ENCODE measurements at places on chromosomes 3 and 15. TPM values are rescaled to one million over a fixed set of nuclear protein-coding genes. Genes with fewer than 3 reads are reported as not detected.

GRCh38 chr3:192246847-192247559 is 480.3 kb downstream of the FGF12 start:
- DNase-seq, result no peak

- DNase-seq, result no peak
Measured at GRCh38 chr15:95626501-95627361, 703.8 kb upstream of the NR2F2 start.

DNA sequence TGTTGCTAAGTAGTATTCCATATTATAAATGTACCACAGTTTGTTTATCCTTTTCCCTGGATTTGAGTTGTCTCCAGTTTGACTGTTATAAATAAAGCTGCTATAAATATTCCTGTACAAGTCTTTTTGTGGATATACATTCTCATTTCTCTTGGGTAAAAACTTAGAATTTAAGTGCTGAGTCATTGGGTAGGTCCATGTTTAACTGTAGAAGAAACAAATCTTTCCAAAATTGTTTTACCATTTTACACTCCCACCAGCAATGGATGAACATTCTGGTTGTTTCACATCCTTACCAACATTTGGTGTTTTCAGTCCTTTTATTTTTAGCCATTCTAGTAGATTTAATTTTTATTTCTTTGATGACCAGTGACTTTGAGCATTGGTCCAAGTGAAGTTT is 74.0 kb upstream of the TNFAIP8L3 start:
- DNase-seq, result no peak

GRCh38 chr3:187767266-187768012 is 22.2 kb upstream of the BCL6 start:
- no peak for DNase-seq

DNA sequence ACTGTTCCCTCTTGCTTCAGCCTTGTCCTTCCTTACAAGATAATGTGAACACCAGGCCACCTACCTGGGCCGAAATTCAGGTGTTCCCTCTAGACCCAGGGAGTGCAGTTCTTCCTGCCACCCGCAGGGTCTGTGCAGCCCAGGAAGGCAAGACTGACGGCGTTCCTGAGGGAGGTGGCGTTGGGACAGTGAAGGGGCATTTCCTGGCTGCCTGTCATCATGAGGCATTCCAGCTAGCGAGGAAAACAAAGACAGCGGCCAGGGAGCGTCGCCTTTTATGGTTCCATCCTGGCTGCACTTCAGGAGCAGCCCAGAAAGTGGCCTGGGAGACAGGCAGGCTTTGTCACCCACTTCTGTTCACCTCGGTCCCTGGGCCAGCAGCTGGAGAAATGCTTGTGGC is 84.8 kb upstream of the WNT5A start:
- DNase-seq, result peak; percentile 66

- DNase-seq, result no peak
Measured at GRCh38 chr3:106685745-106686144, 691.5 kb upstream of the CCDC54 start.

- peak; percentile 63 for DNase-seq
Measured at GRCh38 chr3:119245778-119246177, 5.1 kb upstream of the B4GALT4 start.

DNA sequence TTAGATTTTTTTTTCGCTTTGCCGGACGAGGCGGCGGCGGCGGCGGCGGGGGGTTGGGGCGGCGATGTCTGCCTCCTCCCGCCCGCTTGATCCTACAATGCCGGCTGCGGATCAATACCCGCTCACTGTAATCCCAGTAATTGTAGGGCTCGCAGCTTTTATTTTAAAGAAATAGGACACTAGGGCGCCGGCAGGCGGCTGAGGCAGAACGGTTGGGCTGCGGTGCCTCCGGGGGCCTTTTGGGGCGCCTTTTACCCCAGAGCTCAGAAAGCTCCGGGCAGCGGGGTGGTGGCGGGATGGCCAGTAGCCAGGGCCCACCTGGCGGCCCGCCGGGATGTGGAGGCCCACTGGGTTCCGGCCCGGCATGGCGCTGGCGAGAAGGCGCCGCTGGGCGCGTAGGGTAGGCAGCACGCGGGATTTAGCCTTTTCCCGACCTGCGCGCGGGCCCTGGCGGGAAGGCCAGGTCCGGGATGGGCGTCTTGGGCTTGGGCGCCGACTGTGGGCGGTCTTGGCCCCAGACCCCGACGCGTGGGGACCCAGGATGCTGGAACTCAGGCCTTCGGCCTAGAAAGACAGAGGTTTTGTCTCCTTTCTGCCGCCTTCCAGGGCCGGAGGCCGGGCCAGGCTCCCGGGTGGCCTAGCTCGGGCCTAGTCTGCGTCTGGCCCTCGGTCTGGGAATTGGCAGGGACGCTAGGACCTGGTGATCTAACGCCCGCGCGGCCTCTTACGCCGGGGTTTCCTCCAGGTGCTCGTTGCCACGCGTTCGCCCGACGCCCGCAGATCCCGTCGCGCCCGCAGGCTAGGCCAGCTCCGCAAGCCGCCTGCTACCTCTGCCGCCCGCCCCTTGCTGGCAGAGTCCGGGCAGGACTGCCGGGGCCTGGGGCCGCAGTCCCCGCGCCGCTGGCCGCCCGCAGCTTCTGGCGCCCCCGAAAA is 15.5 kb upstream of the ONECUT1 start:
- no peak for DNase-seq

DNA sequence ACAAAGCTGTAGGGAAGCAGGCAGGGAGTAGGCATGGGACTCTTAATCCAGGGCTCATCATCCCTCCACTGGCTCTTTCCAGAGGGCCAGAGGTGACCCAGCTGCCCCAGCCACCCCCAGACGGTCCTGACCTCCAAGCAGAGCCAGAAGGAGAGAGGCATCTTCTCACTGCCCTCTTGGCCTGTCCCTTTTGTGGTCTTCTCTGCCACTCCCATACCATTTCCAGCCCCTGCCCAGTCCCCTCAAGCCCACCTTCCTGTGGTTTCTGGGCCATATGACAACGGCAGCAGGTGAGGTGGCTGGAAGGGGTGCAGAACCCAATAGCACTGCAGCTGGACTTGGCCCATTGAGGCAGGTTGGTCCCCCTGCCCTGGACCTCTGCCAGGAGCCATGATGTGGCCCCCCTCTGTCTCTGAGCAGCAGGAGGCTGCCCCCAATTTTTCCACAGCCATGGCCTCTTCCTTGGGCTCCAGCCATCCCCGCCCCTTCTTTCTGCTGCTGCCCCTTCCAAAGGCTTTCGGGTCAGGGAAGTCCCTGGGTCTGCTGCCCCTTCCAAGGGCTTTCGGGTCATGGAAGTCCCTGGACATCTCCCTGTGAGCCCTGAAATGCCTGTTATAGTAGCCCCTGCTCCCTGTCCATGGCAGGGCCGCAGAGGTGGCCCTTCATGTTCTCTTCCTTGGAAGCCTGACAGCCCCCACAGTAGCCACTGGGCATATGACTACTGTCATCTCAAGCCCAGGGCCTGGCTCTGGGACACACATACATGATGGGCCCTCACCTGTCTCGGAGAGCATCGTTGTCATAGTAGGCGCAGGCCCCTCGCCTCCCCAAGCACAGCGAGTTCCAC is 39.5 kb upstream of the RAB6B start:
- DNase-seq, result no peak

DNA sequence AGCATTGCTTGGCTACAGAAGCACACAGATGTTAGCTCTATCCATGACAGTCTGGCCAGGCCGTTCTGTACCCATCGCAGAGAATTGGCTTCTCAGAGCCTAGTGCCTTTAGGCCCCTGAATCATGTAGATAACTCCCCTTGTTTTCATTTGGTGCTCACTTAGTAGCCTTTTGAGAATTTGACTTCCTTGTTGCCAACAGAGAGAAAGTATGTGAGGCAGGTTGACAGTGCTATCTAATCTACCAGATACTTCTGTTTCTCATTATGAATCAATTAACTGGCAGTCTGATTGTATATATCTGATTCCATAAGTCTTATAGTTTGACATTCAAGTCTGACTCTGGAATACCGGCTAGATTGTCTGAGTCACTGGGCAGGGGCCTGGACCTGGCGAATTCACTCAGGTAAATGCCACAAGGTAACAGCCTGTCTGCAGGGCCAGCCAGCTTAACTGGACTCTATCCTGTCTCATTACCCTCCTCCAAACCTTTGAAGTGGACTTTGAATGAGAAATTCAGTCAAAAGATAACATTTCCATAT is 160.2 kb downstream of the GHSR start:
- no peak for DNase-seq

MESP2 gene
- total RNA-seq, result 0.56 TPM

ACTC1 gene
- 14,182 TPM for total RNA-seq

ATP13A5 gene
- total RNA-seq, result not detected
